ENCODE measurements at places on chromosomes 1 and 21.

DNA sequence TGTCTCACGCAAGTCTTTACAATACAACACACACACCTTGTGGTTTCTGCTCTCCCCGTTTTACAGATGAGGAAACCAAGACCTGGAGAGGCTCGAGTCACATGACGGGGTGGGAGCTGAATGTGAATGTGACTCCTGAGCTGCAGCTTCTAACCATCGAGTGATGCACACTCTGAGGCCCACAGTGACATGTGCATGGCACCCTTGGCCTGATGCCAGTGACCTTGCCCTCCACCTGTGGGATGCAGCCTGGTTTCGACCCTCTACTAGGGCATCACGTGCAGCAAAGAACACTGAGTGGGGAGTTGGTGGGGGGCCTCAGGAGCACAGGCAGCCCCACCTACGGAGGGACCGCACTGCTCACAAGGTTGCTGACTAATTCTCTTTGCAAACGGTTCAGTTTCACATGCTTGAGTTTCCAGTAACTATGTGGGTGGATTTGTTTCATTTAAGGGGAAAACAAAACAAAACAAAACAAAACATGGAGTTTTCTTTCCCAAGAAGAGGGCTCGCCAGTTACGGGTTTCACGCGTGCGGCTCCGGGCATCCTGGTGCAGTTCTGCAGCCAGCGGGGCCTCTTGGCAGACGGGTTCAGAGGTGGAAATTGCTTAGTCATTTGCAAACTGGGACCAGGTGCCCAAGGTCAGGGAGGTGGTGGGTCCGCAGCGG lies 22.9 kb downstream of the SPSB1 start:
- no peak for DNase-seq

GRCh38 chr21:22764222-22764621 lies 1766.0 kb downstream of the NCAM2 start:
- no peak for DNase-seq

DNA sequence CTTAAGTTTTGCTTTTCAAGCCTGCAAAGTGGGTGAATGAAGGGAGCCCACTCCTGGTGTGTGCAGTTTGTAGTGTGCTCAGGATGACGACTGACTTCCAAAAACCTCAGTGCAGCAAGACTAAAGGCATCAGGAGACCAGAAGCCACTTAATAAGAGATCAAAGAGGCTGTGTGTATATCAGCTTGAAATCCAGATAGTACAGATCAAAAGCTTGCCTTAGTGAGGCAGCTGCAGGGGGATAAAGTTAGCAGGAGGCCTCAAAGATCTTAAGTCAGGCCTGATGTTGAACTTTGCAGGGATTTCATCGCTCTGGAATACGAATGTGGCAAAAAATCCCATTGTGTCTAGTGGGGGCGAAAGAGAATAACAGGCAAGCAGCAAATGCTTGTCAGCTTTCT lies 99.8 kb downstream of the PATJ start:
- peak; percentile 38 for DNase-seq

DNA sequence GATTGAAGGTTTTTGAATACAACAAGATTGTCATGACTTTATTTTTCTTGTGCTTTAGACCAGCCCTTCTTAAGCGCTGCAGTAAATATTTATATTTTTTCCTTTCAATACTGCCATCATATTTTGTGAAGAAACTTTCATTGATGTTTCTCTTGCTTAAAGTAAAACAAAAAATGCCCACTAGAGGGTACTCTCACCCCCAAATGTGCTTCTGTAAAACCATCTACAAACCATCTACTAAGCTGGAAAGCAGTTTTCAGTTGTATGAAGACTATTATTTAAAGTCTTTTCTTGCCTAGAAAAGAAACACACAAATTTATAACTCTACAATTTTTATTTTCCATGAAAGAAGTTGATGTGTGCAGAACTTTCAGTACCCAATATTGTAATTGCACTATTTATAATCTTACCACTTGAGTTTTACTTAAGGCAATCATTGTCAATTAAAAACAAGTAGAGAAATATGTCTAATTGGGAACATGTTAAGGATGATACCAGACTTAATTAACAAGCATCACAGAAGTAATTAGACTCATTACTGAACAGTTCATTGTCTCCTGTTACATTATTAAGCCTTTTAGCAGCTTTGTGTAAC lies 10.7 kb downstream of the LEPR start:
- DNase-seq: peak; percentile 61

- DNase-seq: no peak
Observed at GRCh38 chr1:52867087-52867863, 24.7 kb downstream of the ZYG11A start.

DNA sequence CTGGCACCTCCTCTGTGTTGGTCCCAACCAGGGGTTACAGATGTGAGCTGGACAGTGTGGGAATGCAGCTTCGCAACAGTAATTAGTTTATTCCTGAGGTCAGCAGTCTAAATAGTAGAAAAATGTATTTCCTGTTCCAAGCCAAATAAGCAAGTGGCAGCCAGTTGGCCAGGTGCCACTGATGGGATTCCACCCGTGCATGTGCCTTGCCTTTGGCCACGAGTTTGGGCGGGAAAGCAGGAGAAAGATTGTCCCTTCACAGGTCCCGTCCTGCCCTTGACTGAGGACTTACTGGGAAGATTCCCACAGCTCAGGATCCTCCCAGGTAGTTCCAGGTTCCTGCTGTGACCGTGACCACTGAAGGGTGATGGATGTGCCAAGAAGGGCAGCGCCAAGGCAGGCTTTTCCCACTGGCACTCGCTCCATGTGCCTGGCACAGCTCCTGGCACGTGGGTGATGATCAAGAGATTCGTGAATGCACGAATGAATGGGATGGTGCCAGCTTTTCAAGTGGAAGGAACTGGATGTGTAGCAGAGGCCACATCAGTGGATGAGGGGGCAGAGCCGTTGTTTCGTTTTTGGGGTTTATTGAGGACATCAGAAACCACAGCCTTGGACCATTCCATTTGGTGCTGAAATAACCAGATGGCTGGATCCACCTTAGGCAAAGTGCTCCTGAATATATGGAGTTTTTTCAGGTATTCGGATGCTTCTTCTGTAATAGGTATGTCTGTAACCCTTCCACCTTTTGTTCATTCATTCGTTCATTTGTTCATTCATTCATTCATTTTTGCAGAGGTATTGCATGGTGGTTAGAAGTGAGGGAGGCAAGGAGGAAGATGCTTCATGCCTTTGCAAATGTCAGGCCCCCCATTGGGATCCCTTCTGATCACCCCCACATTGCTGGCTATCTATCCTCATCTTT lies 62.4 kb upstream of the WNT4 start:
- peak; percentile 9 for DNase-seq

DNA sequence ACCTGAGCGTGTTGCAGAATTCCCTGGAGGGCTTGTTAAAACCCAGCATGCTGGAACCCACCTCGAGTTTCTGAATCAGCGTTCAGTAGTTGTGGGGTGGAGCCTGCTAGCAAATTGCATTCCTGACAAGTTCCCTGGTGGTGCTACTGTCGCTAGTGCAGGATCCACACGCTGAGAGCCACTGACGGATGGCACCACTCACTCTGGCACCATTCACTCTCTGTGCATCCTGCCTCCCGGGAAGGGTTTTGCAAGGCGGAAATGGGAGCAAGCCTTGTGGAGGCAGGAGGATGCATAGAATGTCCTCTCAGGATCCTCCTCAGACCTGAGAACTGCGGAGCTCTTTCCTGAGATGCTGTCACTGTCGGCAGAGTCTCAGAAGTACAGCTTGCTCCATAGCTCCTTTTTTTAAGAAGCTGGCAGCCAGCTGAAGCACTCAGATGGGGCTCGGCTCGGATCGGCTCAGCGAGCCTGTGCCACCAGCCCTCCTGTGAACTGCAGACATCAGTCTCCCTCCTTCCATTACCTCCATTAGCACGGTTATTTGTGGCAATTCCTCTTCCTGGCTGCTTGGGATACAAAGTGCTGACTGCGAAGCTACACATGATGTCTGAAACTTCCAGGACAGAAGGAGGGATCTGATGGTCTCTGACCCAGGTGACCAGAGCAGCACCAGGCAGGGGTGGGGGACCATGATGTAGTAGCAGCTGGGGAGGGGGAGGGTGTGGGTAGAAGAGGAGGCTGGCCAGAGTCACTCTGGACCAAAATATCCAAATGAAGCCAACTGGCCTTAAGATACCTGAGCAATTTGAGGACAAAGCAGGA lies 89.6 kb downstream of the C1orf94 start:
- DNase-seq: peak; percentile 53

- DNase-seq: no peak
Observed at GRCh38 chr1:37673920-37674319, 18.4 kb upstream of the CDCA8 start.

DNA sequence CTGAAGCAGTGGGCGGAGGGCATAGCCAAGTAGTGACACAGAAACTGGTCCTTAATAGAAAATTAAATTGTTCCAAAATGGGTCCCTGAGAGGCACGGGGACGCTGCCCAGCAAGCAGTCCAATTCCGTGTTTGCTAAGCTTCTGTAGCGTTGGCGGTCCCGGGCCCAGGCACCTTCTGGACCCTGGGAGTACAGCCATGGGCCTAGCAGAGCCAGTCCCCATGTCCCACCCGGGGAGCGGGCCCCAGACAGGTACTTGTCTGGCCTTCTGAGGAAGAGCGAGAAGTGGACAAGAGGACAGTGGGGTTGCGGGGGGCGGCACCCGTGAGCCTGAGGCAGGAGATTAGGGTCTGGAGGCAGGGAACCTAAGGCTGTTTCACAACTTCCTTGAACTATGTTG lies 11.5 kb upstream of the CCDC27 start:
- DNase-seq: no peak

GRCh38 chr1:154352245-154352580 lies 26.9 kb downstream of the ATP8B2 start:
- no peak for DNase-seq

GRCh38 chr1:161086457-161086856 lies 2.9 kb downstream of the NECTIN4 start:
- DNase-seq: no peak

DNA sequence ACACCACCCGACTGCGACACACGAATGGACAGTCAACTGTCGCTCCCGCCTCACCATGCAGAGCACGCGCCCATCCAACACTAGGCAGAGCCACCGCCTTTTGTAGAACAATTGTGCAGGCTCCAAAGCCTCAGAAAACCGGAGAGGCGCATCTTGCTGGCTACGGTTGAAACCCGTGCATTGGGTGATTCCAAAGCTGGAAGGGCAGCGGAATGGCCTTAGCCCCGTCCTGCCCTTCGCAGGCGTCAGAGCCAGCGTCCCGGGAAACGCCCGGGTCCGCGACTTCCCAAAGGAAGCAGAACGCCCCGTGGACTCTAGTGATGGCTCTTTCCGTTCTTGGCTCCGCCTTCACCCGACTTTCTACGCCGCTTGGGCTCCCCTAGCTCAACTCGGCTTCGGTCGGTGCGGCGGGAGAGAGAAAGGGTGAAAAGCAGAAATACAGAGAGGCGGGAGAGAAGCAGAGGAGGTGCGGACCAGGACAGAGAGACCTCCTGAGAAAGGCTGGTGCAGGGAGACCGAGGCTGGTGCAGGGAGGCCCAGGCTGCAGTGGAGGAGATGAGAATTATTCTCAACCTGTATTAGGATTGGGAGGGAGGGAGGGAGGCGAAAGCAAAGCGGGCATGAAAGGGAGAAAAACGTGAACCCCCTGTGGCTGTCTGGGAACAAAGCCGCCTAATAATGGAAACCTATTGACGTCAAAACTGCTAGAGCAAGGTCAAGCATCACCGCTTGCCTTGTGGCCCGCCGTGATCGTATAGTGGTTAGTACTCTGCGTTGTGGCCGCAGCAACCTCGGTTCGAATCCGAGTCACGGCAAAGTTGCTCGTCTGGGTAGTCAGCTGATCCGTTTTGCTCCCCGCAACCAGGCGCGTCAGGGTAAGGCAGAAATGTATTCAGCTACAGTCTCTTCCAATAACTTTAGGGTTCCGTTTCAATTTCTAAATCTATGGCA lies 99.5 kb downstream of the PRKAB2 start:
- no peak for DNase-seq

DNA sequence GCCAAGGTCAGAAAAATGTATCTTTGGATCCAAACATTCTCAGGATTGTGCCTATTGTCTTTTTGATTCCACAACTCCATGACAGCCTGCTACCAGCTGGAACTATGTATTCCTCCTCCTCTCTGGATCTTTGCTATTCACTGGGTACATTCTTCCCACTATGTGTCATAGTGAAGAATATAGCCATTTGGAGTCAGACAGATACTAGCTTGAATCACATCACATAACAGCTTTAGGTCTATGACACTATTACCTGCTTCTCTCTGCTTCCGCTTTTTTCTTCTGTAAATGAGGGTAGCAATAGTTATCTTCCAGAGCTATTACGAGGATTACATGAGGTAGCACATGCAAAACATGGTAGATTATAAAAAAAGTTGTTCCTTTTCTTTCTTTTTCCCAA lies 5.4 kb upstream of the EXO1 start:
- peak; percentile 59 for DNase-seq

DNA sequence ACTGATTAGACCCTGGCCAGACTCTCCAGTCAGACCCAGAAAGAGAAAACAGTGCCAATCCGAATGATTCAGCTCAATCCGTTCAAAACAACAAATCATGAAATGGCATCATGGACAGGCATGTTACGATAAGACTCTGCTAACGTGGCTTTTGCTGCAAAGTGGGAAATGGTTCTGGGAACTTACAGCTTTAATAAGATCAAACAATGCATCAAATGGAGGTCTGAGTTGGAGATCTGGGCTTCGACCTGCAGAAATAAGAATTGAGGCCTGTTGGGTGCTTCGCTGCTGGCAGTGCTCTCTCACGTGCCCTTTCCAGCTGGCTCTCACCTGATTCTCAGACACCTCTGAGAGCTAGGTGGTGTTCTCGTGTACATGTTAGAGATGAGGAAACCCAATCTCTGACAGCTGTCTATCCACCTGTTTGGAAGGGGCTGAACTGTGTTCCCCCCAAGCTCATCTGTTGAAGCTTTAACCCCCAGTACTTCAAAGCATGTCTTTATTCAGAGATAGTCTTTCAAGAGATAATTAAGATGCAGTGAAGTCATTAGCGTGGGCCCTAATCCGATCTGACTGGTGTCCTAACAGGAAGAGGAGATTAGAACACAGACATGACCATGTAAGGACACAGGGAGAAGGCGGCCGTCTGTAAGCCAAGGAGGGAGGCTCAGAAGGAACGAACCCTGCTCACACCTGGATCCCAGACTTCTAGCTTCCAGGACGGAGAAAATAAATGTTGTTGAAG lies 45.5 kb upstream of the ETS2 start:
- no peak for DNase-seq

DNA sequence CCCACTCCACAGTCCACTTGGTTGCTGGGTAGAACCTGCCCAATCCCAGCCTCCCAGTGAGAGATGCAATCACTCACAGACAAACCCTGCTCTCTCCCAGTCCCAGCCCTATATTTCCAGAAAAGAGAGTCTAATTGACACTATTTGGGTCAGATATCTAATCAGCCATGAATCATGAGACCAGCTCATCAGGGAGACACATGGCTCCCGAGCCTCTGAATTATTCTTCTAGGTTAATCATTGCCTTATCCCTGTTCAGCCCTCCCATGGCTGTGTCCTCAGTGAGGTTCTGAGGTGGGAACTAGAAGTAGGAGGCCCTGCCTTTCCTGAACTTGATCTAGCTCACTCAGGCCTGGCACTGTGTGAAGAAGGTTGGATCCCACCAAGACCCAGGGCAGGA lies 49.9 kb upstream of the ZC3H12A start:
- no peak for DNase-seq
